ENCODE measurements at places on chromosomes 5 and 9.

DNA sequence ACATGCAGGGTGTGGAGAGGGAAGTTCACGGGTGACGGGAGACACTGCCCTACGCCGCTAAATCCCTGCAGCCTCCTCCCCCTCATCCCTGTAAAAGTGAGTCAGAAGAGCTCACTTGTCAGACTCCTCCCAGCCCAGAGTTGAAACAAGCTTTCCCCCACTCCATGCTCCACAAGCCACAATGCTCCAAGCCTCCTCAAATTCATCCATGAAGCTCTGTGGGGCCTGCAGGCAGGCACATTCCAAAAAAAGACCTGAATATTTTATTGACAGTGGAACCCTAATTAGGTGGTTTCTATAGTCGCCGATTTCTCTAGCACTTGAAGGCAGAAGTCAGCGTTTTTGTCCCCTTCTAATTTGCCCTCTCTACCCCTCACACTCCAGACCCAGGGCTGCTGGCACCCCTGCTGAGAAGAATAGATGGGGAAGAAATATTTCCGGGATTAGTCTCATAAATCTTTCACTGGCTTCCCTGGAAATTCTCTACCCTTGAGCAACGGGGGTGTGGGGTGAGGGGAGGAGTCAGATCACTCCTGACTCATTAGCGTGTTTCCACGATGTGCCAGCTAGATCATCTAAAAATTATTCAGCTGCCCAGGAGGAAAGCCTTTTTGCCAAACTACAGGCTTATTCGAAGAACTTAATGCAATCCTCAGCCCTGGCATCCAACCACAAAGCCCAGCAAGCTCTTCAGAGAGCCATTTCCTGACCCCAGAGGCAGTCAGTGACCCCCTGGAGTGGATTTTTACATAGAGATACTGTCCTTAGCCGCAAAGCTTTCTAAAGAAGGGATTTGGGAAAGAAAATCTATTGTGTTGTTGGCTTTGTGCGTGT lies 97.1 kb downstream of the ENC1 start:
- peak; percentile 16 for DNase-seq

DNA sequence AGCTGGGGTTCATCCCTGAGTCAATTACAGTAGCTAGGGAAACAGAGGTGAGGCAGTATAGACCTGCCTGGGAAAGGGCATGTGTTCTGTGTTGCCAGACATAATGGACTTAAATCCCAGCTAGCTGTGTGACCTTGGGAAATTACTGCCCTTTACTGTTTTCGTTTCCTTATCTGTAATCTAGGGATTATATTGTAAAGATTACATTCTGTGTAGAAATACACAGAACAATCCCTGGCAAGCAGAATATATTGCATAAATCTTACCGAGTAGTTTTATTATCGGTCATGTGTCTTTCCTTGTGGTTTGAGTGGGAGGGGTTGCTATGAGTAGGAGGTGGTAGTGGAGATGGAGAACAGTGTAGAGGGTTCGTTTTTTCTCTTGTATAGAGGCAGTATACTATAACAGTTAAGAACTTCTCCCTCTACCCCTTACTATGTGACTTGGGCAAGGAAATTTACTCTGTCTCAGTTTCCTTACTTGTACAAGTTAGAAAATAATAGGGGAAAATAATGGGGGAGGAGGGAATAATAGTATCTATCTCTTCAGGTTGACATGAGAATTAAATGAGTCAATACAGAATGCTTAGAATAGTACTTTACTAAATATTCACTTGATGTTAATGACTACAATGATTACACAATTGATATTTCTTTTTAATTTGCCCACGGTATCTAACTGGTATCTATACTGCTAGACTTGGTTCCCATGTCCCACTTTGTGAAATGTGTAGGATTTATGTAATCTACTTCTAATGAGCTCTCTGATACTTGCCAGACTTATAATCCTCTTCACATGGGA lies 7.1 kb upstream of the DMXL1 start:
- no peak for DNase-seq

GRCh38 chr5:76473661-76474060 lies 70.6 kb downstream of the IQGAP2 start:
- no peak for DNase-seq

- no peak for DNase-seq
Measured at GRCh38 chr9:116103976-116104820, 49.4 kb upstream of the PAPPA start.

- peak; percentile 63 for DNase-seq
Measured at GRCh38 chr9:99057665-99058625, 47.0 kb upstream of the TGFBR1 start.

- DNase-seq = no peak
Measured at GRCh38 chr5:76771705-76772405, 47.0 kb upstream of the F2RL1 start.

- DNase-seq = no peak
Measured at GRCh38 chr9:126587187-126588185, 26.2 kb upstream of the LMX1B start.

DNA sequence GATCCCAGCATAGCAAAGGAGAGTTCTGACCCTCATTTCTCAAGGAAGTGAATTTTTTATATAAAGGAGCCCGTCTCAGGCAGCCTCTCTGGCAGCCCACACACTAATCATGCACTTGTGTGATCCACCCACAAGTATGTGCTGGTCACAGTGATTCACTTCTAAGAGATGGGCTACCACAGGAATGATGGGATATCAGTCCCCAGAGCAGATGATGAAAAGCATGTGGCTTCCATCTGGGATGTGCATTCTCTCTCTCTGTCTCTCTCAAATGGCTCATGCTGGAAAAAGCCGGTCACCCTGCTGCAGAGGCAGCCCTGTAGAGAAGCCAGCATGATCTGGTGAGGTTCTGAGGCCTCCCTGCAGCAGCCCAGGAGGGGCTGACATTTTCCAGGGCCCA lies 74.2 kb upstream of the ADCY2 start:
- DNase-seq = no peak

DNA sequence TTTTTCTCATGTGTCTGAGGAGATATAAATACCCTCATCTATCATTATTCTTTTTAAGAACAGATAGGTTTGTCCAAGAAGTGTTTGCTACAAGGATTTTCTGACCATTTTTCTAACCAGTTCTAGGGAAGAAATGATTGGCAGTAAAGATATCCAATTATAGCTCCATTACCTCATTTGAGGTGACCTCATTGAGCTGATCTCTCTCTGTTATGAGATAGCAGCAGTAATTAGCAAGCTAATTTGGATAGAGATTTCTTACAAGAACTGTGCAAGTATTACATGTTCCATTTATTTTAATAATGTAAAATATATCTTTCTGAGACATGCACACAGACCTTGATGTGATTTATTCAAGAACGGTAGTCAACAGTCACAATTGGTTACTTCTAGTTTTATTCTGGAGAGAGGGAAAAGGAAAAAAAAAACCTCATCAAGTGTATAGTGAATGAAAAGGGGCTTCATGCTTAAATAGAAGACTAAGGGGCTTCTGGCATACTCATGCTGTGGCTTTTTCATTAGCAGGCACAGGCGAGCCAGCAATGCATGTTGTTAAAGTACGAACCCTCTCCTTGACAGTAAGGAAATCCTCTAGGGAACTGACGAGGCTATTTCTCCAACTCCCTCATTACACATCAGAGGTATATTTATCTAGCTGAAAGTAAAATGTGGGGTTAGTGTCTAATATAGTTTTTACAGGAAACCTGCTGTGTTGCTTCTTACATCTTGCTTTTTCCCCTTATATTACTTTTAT lies 127.3 kb downstream of the NUDT12 start:
- DNase-seq = no peak

DNA sequence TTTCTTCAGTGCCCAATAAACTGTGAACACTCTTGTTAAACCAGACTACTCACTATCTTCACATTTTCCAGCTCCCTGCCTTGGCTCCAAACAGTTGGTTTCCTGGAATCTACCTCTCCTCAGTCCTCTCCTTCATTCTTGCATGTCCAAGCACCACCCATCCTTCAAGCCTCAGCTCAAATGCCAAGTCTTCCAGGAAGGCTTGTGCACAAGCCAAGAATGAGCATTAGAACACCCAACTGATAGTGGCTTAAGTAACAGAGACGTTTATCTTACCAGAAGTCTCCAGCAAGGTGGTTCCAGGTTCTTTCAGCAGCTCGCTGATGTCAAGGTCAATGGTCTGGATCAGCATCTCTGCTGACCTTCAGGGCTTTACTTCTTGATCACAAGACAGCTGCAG lies 60.1 kb downstream of the PTPDC1 start:
- DNase-seq = peak; percentile 23

- DNase-seq = no peak
Measured at GRCh38 chr5:132747616-132748440, 602 bp downstream of the CCNI2 start.

- no peak for DNase-seq
Measured at GRCh38 chr5:93208141-93208751, 372.8 kb downstream of the NR2F1-AS1 start.

DNA sequence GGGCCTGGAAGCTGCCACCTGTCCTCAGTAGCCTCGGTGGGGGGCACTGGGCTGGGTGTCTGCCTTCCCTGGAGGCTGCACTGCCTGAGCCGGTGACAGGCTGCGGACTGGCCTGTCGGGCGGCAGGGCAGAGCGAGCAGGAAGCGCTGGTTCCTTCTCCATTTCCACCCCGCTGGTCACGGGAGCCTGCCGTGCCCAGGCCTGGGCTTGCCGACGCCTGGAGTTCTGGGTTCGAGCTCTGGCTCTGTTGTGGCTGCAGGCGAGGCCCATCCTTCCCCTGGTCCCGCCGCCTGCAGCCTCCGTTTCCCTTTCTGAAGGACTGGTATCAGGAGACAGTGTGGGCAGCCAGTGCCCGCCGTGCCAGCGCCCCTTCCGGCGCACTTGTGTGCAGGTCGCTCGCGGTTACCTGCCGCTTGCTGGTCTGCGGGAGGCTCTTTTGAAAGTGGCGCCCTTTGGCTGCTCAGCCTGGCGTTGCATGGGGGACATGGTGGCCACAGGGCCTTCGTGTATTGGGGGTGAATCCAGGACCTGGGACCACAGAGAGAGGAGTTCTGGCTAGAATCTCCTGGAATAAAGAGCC lies 34.0 kb downstream of the RXRA start:
- DNase-seq = no peak

- DNase-seq = no peak
Measured at GRCh38 chr9:100014846-100015245, 84.0 kb downstream of the ERP44 start.

- DNase-seq = no peak
Measured at GRCh38 chr9:92010705-92011536, 60.9 kb upstream of the ROR2 start.

GRCh38 chr5:147534172-147534951 lies 24.5 kb upstream of the DPYSL3 start:
- no peak for DNase-seq

DNA sequence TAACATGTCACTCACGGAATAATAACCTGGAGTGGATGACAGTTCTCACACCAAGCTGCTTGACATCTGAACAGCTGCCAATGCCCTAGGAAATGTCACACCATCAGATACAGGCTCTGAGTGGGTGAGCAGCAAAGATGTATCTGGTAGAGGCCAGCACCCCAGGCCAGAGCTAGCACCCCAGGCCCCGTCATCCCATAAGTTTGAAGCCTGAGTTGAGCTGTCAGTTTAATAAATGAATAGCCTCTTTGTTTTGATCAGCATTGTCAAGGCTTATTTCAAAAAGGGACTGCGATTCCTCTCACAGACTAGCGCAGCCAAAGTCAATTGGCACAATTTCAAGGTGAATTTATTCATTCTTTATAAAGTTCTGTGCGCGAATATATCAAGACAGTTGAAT lies 1327.1 kb downstream of the MAT2B start:
- no peak for DNase-seq

GRCh38 chr9:107874591-107875369 lies 385.2 kb upstream of the KLF4 start:
- DNase-seq = no peak

DNA sequence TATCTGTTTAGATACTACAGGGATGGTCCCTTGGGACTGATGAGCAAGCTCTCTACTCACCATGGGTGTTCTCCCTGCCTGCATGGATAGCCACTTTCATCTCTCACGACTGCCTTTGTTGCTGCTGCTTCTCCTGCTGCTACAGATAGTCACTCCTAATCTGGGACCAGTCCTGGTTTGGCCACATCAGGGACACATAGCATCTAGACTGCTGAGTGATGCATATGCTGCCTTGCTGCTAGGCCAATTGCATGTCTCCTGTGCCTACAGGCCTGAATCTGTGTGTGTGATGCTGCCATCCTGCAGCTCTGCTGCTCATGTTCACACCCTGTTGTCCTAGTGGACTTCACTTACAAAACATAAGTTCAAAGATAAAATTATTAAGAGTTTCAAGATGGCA lies 297.1 kb downstream of the HCN1 start:
- no peak for DNase-seq

DNA sequence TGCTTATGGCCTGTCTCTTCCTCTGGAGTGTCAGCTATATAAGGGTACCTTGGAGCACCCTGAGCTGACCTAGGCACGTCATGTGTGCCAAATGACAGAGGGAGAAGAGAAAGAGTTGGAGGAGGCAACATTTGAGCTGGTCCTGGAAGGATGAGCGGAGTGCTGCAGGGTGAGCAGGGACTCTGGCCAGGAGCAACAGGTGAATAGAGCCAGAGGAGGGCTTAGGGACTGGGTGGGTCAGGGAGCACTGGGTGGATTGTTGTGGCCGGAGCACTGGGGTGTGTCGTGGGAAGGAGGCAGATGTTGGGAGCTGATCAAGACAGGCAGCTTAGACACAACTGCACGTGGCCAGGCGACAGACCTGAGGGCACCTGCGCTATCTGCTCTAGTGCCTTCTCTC lies 43.6 kb downstream of the TSPAN17 start:
- no peak for DNase-seq

DNA sequence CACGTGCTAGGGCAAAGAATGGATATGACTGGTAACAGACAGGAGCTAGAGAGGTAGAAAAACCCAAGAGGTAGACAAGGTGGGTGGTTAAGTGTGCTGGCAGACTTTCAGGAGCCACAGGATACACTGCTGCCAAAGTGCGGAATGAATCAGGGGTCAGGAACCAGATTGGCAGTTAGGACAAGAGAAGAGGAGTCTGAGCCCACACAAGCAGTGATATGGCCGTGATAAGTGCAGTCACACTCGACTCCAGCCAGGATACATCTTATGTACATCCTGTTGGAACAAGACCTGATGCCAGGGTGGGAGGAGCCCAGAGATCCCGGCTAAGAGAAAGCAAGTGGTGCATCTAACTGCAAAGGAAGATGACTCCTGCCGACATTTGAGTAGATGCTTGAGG lies 10.0 kb downstream of the SLIT3 start:
- no peak for DNase-seq

- no peak for DNase-seq
Measured at GRCh38 chr5:36521838-36522745, 84.3 kb upstream of the SLC1A3 start.

GRCh38 chr9:78578072-78578471 lies 281.1 kb downstream of the PSAT1 start:
- DNase-seq = no peak

DNA sequence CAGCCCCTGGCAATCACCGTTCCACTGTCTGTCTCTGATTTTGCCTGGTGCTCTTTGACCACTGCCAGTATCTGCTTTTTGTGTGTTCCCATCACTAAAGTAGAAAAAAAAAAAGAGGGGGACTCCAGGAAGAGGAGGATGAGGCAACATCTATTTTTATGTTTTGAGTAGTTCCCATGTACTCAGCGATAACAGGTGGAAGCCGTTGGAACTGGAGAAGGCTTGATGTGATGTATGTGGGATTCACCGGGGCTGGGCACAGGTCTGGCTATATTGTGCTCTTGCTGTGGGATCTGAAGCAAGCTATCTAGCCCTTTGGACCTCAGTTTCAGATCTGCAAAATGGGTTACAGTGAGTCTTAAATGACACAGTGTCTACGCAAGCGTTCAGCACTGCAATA lies 104.9 kb downstream of the SLIT3 start:
- no peak for DNase-seq

GRCh38 chr5:160726721-160727120 lies 125.3 kb downstream of the ATP10B start:
- no peak for DNase-seq

All from adrenal gland (tissue), 19 donors.